ENCODE measurements at places on chromosomes 13 and 19. TPM values are rescaled to one million over a fixed set of nuclear protein-coding genes. Genes with fewer than 3 reads are reported as not detected.

The ZNF729 gene
- not detected for total RNA-seq

DNA sequence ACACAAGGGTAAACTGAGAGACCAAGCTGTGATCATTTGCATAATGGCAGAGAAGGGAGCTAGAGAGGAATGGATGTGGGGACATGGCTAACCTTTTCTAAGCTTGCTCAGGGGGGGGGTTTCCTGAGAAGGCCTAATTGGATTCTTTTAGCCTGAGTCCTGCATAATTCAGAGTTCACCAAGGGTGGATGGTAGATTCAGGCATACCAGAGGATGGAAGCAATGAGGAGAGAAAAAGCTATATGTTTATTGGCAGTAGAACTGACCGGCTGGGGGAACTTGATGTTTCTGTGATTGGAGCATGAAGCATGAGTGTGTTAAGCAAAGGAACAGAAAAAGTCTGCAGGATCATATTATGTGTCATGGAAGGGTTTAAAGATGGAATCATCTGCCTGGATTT is 65.9 kb upstream of the KLF12 start:
- no peaks in the 10 kb centered on the region for H3K4me1 ChIP-seq
- H3K4me3 ChIP-seq, result no peak overlapping the region
- H3K36me3 ChIP-seq, result no peaks in the 10 kb centered on the region

GRCh38 chr13:94157705-94158218 is 321.7 kb downstream of the DCT start:
- H3K27ac ChIP-seq, result no peak overlapping the region
- no peak for DNase-seq
- H3K27me3 ChIP-seq, result peaks cover 2% of the 10 kb centered on the region
- H3K36me3 ChIP-seq, result no peaks in the 10 kb centered on the region
- H3K4me1 ChIP-seq, result no peaks in the 10 kb centered on the region

DNA sequence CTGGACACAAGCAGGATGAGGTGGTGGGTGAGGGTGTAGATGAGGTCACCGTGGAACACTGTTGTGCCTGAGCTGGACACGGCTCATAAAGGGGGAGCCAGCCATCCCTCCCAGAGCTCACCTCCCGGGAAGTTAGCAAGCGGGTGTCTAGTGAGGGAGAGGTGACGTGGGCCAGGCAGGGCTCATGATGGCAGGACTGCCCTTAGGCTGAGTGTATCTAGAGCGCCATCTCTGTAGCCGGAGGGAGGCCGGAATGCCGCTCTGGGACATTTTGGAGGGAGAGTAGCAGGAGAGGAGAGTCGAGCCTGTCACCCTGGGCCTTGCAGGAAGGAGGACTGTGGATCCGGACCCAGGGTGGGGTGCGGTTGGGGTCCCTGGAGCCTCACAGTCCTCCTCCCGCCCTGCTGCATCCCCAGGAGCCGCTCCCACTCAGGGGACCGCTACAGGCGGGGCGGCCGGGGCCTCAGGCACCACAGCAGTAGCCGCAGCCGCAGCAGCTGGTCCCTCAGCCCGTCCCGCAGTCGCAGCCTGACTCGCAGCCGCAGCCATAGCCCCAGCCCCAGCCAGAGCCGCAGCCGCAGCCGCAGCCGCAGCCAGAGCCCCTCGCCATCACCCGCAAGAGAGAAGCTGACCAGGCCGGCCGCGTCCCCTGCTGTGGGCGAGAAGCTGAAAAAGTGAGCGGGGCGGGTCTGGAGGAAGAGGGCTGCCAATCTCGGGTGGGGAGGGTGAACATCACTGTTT is 9.2 kb downstream of the ZNF296 start:
- no peak overlapping the region for H3K27ac ChIP-seq
- H3K27me3 ChIP-seq, result no peaks in the 10 kb centered on the region
- H3K36me3 ChIP-seq, result peaks cover 18% of the 10 kb centered on the region
- no peaks in the 10 kb centered on the region for H3K4me1 ChIP-seq

DNA sequence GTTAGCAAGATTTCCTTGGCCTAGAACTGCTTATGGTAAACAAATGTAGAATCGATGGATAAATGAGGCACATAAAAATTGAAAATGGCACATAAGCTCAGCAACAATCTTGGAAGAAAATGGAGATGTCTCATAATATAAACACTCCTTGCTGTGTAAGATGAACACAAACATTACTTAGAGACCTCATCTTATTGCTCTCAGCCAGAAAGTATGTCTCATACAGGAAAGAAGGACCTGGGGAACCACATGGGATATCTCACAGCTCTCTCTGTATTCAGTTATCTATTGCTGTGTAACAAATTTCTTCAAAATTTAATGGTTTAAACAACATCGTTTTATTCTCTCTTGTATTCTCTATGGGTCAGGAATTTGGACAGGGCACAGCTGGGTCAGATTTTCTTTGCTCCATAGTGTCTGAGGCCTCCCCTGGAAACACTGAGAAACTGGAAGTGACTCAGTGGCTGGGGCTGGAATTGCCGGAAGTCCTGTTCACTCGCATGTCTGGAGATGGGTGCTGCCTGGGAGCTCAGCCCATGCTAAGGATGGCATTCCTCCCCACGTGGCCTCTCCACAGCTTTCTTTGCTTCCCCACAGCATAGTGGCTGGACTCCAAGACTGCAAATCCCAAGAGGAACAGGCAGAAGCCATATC is 105.1 kb downstream of the NUFIP1 start:
- H3K27ac ChIP-seq, result no peak overlapping the region
- H3K36me3 ChIP-seq, result no peaks in the 10 kb centered on the region
- no peak overlapping the region for H3K4me3 ChIP-seq
- DNase-seq, result no peak
- no peaks in the 10 kb centered on the region for H3K4me1 ChIP-seq
- H3K27me3 ChIP-seq, result no peaks in the 10 kb centered on the region

Data from activated T-helper 1 cell treated with anti-CD3 and anti-CD28 coated beads, Interleukin-12 subunit alpha, Interleukin-12 subunit beta, Interleukin-2, Interleukin-4 antibody, amounts not matched to agents 30 ng/mL and 10 ng/mL and 1 ng/mL, durations not matched to agents 14 hours and 24 hours and 36 hours (primary cell).